ENCODE measurements at places on chromosomes 1 and 21. TPM values are rescaled to one million over a fixed set of nuclear protein-coding genes. Genes with fewer than 3 reads are reported as not detected.

Gene TAS1R1
- polyA plus RNA-seq: 0.05 TPM

Gene CRP
- not detected for polyA plus RNA-seq

Gene LCE3E
- not detected for polyA plus RNA-seq

Gene MCOLN3
- polyA plus RNA-seq: not detected

DNA sequence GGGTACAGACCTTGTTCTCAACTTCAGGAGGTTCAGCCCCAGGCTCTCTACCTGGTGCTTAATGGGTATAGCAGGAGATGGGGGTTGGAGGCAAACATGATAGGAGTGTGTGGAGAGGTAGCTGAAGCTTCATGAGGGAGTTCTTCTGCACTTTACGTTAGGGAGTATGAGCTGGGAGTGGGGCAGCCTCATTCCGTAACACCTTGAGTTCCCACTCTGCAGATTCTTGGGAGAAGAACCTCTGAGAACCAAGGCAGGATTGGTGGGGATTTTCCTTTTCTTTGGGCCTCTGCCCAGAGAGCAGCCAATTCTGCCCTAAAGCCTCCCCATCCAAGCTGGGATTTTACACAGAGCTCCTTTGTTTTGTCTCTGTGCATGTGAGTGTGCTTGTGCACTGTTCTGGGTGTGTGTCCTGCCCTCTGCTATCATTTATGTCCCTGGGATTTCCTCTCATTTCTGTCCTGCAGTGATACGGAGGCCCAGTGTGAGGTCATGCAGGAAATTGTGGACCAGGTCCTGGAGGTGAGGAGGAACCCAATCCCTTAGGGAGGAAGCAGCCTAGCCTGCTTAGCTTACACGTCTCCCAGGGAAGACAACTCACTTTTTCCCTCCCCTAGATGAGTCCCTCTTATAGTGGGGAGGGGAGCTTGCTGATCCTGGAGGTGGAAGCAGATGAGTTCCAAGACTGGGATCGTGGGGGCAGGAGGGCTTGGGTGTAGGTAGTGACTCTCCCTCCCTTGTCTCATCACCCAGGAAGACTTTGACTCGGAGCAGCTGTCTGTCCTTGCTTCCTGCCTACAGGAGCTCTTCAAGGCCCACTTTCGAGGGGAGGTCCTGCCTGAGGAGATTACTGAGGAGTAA lies 11.6 kb upstream of the SLC27A3 start:
- no peak for DNase-seq

DNA sequence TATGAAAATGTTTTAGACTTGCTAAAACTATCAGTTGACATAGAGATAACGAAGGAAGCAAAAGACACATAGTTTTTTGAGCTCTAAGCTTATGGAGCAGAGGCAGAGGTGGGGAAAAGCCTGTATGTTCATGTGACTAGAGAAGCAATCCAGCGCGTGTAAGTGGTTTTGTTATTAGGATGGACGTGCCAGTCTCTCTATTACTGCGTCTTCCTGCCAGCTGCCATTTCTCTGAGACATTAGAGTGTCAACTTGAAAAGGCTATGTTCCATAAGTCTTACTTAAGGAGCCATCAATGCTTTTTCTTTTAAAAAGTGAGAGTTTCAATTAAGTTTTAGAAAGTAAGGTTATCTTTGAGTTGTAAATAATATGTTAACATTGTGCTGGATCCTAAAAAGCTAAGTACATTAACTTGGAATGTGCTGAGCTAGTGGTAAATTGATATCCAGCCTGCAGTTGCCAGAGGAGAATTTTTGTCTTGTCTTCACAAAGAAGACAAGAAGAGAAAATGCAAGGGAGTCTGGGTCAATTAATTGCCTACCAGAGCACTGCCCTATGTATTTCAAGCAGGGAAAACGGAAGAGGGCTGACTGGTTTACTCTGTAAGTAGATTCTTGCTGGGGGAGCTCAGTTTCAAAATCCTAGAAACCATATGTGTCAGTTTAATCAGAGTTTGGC lies 161.8 kb upstream of the B3GALT2 start:
- peak; percentile 37 for DNase-seq

DNA sequence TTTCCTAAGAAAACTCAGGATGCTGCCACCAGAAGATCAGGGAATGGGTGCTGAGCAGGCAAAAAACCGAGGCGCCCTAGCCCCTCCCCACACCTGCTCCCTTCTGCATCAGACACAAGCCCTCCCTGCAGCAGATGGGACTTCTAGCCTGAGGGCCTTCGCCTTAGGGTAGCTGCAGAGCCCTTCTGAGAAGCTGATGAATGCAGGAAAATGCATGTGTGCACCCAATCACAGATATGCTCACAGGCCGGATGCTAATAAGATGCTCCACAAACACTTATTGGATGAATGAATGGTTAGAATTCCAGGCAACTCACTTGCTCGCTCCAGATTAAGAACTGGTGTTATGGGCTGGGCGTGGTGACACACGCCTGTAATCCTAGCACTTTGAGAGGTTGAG lies 6.8 kb upstream of the C1orf210 start:
- no peak for DNase-seq

DNA sequence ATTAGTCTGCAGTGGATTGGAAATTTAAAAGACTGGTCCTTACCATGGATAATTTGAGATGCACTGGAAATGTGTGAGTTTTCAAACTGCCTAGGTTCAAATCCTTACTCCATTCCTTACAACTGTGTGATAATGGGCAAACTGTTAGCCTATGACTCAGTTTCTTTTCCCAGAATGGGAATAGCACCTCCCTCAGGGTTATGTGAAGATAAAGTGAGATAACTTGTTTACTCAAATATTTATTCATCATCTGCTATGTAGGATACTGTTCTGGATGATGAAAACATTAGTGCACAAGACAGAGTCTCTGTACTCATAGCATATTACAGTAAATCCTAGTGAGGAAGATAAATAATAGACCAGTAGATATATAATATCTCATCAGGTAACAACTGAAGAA lies 28.6 kb downstream of the LRIG2 start:
- DNase-seq: peak; percentile 60

DNA sequence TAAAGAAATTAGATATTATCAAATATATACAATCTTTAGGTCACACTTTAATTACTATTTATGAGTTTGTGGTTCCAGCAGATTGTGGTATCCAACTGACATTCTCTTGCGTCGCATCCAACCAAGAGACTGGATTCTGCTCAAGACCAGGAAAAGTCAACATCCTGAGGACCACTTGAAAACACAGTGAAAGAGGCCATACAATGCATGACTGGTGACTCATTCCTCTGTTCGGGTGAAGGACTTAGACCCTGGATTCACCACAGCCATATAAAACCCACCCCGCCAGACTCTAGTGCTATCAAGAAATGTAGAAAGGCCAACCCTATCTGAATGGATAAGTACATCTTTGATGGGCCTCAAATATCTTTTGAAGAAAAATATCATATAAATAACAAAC lies 14.5 kb upstream of the CFHR4 start:
- DNase-seq: no peak

GRCh38 chr1:185735701-185736064 lies 1.5 kb downstream of the HMCN1 start:
- peak; percentile 7 for DNase-seq

All from IMR-90 (cell line).